ENCODE measurements at places on chromosomes 4 and X.

DNA sequence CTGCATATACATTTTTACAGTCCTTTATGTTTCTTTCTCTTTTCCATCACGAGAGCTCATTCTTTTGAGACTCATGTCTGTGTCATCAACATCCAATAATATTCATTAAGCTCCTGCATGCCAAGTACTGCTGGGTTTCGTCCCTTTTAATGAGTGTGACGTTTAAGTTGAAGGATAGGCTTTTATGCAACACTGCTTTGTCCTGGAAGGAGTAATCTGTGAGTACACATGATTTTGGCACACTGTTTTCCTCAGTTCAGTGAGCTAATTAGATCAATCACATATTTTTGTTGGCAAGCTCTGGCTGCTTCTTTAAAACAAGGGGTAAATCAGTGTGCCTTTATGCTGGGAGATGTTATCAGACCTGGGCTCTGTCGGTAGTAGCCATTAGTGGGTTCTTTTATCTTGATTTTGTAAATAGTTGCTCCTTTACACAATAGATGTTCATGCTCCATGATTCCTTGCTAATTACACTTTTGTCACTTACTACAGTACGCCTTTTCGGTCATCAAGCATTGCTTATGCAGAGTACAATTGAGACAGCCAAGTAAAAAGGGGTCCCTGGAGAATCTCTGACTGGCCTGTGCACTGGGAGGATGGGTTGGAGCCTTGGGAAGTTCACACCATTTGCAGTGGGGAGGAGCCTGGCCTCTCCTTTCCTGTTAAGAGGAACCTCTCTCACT lies 132.6 kb downstream of the FHIP1A start:
- no peak for DNase-seq

GRCh38 chr4:94480362-94480951 lies 28.7 kb downstream of the PDLIM5 start:
- DNase-seq: no peak

DNA sequence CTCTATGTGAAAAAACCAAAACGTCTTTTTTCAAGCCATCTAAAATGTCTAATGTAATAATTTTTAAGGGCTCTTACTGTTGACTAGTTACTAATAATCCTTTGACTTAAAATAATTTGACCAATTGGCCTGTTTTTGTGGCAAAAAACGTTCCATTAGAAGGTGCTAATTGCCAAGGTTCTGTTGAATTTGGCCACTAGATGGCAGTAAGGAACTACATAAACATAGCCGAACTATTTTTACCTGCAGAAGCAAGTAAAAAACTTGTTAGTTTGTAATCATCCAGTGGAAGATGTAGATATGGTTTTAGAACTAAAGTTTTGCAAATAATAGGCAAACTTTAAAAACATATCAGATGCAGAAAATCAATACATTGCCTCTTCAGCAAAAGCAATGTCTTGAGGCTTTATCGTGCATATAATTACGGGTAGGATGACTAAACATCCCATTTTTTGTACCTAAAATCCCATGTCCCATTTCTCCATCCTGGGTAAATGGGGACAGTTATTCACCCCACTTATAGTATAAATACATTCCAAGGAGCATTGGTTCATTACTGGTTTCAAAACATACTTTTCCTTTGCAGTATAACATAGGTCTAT lies 57.6 kb downstream of the PROM1 start:
- peak; percentile 37 for DNase-seq

DNA sequence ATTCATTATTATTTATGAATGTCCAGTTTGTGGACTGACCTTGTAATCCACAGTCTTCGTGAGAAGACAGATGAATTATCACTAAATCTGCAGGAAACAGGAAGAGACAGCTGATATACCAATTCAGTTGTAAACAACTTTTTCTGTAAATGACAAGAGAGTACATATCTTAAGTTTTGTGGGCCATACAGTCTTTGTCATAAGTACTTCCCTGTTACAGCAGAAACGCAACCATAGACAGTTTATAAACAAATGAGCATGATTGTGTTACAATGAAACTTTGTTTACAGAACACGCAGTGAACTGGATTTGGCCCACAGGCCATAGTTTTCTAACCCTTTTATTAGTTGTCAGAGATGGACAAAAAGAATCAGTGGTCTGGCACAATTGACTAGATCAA lies 443.4 kb downstream of the PDGFC start:
- no peak for DNase-seq
